Stimulated activated CD8-positive, alpha-beta memory T cell treated with anti-CD3 and anti-CD28 coated beads, Interleukin-7, amount 100 ng/mL, for 1 hour (primary cell): ENCODE measurements at places on chromosomes 6 and 20.

DNA sequence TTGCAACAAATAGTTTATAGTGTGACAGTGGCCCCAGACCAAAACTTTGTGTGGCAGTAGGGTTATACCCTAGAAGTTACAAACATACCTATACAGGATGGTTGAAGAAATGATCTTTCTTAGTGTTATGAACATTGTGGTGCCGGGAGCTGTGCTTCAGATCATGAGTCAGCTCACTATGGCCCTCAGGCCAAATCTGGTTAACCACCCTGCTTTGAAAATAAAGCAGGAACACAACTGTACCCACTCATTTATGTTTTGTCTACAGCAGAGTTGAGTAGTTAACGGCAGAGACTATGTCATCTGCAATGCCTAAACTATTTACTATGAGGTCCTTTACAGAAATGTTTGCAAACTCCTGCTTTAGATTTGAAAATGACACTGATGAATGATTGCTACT, 24.3 kb downstream of the AKAP7 start:
- no peak for DNase-seq

DNA sequence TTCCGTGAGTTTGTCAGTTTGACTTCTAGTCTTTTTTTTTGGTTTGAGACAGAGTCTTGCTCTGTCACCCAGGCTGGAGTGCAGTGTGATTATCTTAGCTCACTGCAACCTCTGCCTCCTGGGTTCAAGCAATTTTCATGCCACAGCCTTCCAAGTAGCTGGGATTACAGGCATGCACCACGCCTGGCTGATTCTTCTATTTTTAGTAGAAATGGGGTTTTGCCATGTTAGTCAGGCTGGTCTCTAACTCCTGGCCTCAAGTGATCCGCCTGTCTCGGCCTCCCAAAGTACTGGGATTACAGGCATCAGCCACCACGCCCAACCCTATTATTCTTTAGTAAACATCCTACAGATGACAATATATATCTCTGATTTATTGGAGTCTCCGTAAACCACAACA, 506.5 kb downstream of the PREX1 start:
- DNase-seq = no peak

- no peak for DNase-seq
Observed at GRCh38 chr6:138245751-138246150, 27.5 kb upstream of the PBOV1 start.

GRCh38 chr20:44495257-44495656, 19.6 kb downstream of the TTPAL start:
- no peak for DNase-seq

DNA sequence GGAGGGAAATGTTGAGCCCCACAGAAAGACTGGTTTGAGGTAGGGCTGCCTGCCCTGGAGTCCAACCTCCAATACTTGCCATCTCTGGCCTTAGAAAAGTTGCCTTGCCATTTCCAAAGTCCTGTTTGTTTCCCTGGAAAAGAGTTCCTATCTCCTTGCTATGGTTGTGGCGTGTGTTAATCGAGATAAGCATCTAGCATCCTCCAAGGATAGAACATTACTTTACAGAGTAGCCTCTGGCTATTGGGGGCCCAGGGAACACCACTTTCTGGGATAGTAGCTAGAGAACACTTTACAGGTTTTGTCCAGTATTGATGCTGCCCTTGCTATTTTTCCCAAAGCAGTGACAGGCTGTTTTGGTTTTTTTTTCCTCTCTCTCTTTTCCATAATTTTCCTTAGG, 57.4 kb upstream of the SASH1 start:
- DNase-seq = no peak

DNA sequence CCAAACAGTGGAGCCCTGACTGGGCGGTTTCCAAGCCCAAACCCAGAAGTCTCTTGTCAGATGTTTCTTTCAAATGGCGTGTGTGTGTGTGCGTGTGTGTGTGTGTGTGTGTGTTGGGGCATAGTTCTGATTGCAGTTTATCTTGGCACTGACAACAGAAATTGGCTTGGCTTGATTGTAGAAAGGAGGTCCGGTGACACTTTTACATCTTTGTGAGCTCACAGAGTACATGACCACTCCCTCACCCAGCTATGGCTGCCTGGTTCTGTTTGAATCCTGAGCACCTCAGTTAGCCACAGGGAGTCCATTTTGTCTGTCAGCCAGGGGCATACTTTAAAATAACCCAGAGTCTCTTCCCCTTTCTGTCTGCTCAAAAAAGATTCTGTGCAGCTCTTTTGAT, 276.3 kb downstream of the CD83 start:
- no peak for DNase-seq
